ENCODE measurements at places on chromosomes 3 and 15. TPM values are rescaled to one million over a fixed set of nuclear protein-coding genes. Genes with fewer than 3 reads are reported as not detected.

DNA sequence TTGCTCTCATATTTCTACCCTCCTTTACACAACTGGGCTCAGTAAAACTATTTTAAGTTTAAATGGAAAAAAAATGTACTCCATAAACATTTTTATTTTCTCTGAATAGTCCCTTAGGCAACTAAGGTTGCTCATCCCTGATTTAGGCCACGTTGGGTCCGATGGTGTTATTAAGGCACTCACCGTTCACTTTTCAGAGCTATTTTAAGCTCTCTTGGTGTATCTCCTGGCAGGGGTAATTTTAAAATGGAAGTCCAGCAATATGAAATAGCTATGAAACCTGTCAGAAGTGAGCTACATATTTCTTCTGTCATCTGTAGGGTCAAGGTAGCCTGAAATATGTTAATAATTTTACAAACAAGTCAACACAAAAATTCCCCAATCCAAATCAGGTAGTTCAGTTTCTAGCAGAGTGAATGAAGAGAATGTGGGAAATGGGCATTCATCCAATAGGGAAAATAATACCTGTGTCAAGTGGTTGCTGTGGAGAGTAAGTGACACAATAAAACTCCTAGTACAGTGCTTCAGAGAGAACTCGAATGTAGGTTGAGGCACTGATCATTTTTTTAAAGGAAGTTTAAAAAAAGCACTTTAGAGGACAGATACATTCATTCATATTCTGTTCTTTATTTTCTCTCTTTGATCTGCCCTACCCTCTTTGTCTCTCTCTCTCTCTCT, 209.3 kb upstream of the FEZF2 start:
- ATAC-seq = no peak

- ATAC-seq = no peak
Measured at GRCh38 chr3:54771050-54771449, 156.8 kb downstream of the LRTM1 start.

- no peak for ATAC-seq
Measured at GRCh38 chr15:21260966-21261395, 179.3 kb downstream of the POTEB3 start.

DNA sequence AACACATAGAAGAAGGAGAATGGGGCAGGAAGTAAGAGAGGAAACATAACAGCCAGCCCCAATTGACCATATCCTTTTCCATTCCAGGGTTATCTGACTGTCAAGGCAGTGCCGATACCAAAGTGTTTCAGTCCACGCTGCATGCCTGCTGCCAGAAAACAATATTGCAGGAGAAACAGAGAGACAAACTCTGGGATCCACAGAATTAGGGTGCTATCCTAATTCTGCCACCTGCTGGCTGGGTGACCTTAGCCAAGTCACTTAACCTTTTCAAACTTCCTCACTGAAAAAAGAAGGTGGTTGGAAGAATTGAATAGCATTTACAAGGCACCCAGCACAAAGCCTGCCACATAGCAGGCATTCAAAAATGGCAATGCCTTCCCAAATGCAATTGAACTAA, 32.0 kb downstream of the GLB1 start:
- no peak for ATAC-seq

DNA sequence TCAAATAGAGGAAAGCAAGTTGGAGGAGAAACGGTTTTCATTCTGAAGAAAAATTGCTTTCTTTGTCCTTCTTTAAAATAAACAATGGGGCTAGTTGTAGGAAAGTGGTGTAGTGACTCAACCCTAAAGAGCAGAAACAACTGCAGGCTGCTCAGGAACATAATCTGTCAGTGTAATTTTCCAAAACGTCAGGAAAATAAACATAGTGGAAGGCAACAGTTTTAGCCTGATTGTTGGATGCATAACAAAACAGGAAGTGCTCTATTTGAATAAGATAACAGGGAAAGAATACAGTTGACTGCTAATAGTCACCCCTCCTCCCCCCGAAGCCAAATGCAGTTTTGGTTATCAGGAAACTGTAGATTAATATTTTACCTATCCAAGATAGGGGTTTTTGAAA, 167.6 kb downstream of the ECT2 start:
- ATAC-seq = no peak

Gene ZKSCAN7
- 0.78 TPM for total RNA-seq

Gene RNU5B-1
- total RNA-seq = 14.1 TPM

Gene AADACL2
- total RNA-seq = not detected

Gene TXNRD3
- total RNA-seq = 0.98 TPM

Gene ARGFX
- total RNA-seq = not detected
